ENCODE measurements at places on chromosomes 5 and 9. TPM values are rescaled to one million over a fixed set of nuclear protein-coding genes. Genes with fewer than 3 reads are reported as not detected.

GRCh38 chr9:109316207-109316640, 4.6 kb downstream of the EPB41L4B start:
- H3K36me3 ChIP-seq = no peaks in the 10 kb centered on the region
- no peak overlapping the region for H3K4me3 ChIP-seq
- ATAC-seq = no peak
- no peaks in the 10 kb centered on the region for H3K4me1 ChIP-seq
- peaks cover 54% of the 10 kb centered on the region for H3K27me3 ChIP-seq

The SLC25A51 gene
- total RNA-seq = 20.4 TPM

DNA sequence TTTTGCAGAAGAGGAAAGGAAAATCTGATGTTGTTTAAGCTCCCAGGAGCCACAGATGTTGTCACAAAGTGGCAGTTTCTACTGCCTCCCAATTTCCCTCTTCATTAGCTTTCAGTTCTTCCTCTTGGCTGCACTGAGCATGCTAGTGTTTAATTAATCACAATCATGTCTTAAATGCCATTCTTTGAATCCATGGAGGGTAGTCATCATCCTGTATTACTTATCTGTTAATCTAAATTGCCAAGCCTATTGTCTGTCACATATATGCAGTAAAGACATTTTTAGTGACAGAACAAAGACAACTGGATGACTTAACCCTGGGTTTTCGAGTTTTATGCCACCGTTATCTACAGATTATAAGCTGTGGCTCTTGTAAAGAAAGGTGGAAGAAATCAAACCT, 14.7 kb downstream of the KLHL9 start:
- peaks cover 47% of the 10 kb centered on the region for H3K36me3 ChIP-seq
- H3K27ac ChIP-seq = no peak overlapping the region
- no peak overlapping the region for H3K4me3 ChIP-seq
- H3K4me1 ChIP-seq = peaks cover 5% of the 10 kb centered on the region
- no peak for ATAC-seq

DNA sequence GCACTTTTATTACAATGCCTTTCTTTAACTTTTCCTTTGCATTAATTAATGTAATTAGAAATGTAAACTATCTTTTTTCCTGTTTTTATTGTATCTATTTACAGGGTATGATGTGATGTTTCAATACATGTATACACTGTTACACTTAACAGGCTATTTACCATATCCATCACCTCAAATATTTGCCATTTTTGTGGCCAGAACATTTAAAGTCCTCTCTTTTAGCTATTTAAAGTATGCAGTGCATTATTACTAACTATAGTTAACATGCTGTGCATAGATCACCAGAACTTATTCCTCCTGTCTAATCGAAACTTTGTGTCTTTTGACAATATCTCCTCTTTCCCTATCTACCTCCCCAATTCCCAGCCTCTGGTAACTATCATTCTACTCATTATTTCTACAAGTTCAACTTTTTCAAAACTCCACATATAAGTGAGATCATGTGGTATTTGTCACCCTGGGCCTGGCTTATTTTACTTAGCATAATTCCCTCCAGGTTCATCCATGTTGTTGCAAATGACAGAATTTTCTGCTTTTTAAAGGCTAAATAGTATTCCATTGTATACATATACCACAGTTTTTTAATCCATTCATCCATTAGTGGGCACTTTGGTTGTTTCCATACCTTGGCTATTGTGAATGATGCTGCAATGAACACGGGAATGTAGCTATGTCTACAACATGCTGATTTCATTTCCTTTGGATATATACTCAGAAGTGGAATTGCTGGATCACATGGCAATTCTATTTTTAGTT, 32.8 kb downstream of the OR2K2 start:
- no peak overlapping the region for H3K4me3 ChIP-seq
- no peak for ATAC-seq
- H3K27me3 ChIP-seq = peaks cover 4% of the 10 kb centered on the region
- no peaks in the 10 kb centered on the region for H3K36me3 ChIP-seq
- H3K27ac ChIP-seq = no peak overlapping the region
- no peaks in the 10 kb centered on the region for H3K4me1 ChIP-seq

The INSL6 gene
- total RNA-seq = not detected

The CDH6 gene
- total RNA-seq = not detected

GRCh38 chr9:25570802-25571201, 107.4 kb downstream of the TUSC1 start:
- H3K4me1 ChIP-seq = no peaks in the 10 kb centered on the region
- no peak for ATAC-seq
- no peaks in the 10 kb centered on the region for H3K36me3 ChIP-seq
- no peak overlapping the region for H3K27ac ChIP-seq
- H3K27me3 ChIP-seq = no peaks in the 10 kb centered on the region
- no peak overlapping the region for H3K4me3 ChIP-seq

The ZNF300 gene
- 1.5 TPM for total RNA-seq

DNA sequence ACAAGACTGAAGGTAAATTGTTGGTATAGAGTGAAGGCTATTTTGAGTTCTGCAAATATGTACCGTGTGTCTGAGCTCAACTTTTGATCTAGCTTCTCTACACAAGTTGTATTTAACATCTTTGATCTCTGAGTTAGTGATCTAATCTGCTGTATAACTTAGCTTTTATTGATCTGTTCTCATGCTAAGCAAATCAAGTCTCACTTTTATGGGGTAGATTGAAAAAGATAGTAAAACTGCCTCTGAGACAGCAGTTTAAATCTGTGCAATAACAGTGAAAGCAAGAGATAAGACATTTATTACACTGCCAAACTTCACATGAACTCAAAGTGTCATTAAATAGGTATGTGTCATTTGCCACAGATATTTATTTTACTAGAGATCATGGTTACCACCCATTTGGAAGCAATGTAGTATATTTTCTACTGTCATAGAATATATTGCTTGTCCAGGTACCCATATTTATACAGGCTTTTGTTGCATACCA, 477.3 kb downstream of the ISL1 start:
- no peaks in the 10 kb centered on the region for H3K36me3 ChIP-seq
- no peaks in the 10 kb centered on the region for H3K27me3 ChIP-seq
- H3K27ac ChIP-seq = no peak overlapping the region
- H3K4me1 ChIP-seq = no peaks in the 10 kb centered on the region
- no peak for ATAC-seq

GRCh38 chr5:2946315-2946714, 194.8 kb upstream of the IRX2 start:
- no peaks in the 10 kb centered on the region for H3K4me1 ChIP-seq
- no peak overlapping the region for H3K27ac ChIP-seq
- no peaks in the 10 kb centered on the region for H3K27me3 ChIP-seq
- ATAC-seq = no peak

Data from activated T-helper 17 cell treated with anti-CD3 and anti-CD28 coated beads, Interleukin-2, amount 50 U/mL, for 72 hours (primary cell).